ENCODE measurements at places on chromosomes 12 and 14.

GRCh38 chr14:94341656-94342333 is 18.7 kb upstream of the SERPINA6 start:
- DNase-seq, result peak; percentile 56

DNA sequence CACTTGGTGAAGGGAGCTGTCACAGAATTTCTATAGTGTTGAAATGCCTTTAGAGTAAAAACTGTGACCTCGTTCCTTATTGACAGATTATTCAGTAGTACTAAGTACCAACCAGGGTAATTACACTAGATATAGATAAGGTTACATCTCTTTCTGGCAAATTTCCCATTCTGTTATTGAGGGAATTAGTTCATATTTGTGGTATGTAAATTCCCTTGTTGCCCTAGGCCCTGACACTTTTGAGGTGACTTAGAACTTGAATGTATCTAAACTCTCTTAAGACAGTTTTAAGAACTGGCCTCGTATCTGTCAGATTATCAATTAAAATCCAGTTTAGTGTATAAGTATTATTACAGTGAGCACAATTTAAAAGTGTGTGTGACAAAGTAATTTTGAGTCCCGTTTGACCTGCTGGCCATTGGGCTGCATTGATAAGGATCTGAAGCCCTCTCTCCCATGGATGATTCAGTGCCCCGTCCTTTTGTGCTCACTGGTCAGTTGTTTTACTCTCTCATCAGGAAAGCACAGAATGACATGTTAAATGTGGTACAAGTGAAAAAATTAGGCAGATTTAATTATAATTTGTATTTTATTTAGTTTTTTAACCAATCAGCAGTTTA is 123.2 kb downstream of the GPR135 start:
- no peak for DNase-seq

DNA sequence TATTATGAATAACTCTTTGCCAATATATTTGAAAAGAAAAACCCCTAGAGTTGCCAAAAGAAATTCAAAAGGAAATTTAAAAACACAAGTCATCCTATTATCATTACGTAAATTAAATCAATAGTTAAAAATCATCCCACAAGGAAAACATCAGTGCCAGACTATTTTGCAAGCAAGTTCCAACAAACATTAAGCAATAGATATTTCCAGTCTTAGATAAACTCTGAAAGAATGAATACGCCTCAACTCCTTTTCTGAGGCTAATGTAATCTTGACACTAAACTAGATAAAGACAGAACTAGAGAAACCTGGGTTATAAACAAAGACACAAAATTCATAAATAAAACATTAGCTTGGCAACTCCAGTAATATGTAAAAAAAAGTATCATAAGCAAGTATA is 245.9 kb downstream of the FOXN3 start:
- no peak for DNase-seq

GRCh38 chr12:30251546-30251945 is 444.1 kb downstream of the IPO8 start:
- DNase-seq, result no peak

- no peak for DNase-seq
Measured at GRCh38 chr12:27309293-27309994, 23.2 kb upstream of the BMAL2 start.

Data from DMS153 (cell line).